Keratinocyte (primary cell): ENCODE measurements at places on chromosomes 13 and 19. TPM values are rescaled to one million over a fixed set of nuclear protein-coding genes. Genes with fewer than 3 reads are reported as not detected.

The ZNF563 gene
- polyA plus RNA-seq = 3.2 to 4.7 TPM (median 3.8 TPM) in 3 replicates

The COL5A3 gene
- polyA plus RNA-seq = 0.32 to 0.67 TPM (median 0.43 TPM) in 3 replicates

The POU4F1 gene
- not detected in 3 replicates for polyA plus RNA-seq

The C19orf38 gene
- polyA plus RNA-seq = 0.14 to 0.22 TPM in 2 of 3 replicates, not detected in the other

DNA sequence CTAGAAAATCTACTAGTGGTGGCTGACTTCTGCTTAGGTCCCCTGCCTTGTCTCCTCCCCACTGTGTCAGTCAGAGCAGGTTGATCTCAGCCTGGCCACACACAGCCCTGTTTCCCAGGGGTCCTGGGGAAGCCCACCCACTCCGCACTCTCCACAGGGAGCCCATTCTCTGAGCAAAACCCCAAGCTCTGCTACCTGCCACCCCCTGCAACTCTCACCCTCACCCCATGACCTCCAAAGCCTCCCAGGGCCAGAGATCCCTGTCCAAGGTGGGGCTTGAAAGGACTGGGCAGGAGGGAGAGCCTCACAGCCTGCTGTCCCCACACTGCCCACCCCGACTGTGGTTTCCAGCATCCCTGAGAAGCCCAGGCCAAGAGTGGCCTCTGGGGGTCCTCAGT is 58.8 kb upstream of the ZNF536 start:
- no peaks in the 10 kb centered on the region for H3K4me1 ChIP-seq
- H3K27me3 ChIP-seq = no peaks in the 10 kb centered on the region
- DNase-seq = no peak

DNA sequence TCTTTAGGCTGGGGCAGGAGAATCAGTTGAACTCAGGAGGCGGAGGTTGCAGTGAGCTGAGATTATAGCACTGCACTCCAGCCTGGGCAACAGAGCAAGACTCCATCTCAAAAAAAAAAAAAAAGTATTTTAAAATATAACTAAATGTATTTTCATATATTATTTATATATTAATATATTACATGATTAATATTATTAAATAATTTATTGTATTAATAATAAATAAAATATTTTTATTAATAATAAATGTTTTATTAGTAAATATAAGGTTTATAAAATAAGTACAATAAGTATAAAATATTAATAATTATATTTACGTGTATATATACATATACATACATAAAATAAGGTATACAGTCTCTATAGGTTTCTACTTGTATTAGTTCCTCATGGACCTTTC is 56.8 kb downstream of the SKA3 start:
- no peak overlapping the region for H3K4me3 ChIP-seq
- H3K27ac ChIP-seq = no peak overlapping the region
- no peak for DNase-seq
- no peaks in the 10 kb centered on the region for H3K36me3 ChIP-seq
- no peaks in the 10 kb centered on the region for H3K27me3 ChIP-seq

- H3K27ac ChIP-seq = no peak overlapping the region
- peaks cover 2% of the 10 kb centered on the region for H3K27me3 ChIP-seq
- DNase-seq = no peak
- H3K4me3 ChIP-seq = no peak overlapping the region
- H3K36me3 ChIP-seq = no peaks in the 10 kb centered on the region
- H3K4me1 ChIP-seq = no peaks in the 10 kb centered on the region
Measured at GRCh38 chr13:99913167-99913566, 58.4 kb downstream of the ZIC5 start.

GRCh38 chr19:41882568-41883462 is at the start of gene ARHGEF1:
Gene ARHGEF1, plus strand, starts transcription at chr19:41883184. Its CDS starts 4,899 bp downstream, at chr19:41888083.
- peak within 1 kb of the TSS; percentile 99 for H3K4me3 ChIP-seq
- no peak for DNase-seq
- H3K27me3 ChIP-seq = peaks cover 2% of the 10 kb centered on the region
- H3K36me3 ChIP-seq = no peaks in the 10 kb centered on the region
- peak within 1 kb of the TSS; percentile 81 for H3K27ac ChIP-seq
